ENCODE measurements at places on chromosomes 5 and 9.

GRCh38 chr9:129333617-129334104 is 155.6 kb upstream of the IER5L start:
- DNase-seq, result no peak

GRCh38 chr5:107546719-107547118 is 124.0 kb downstream of the EFNA5 start:
- no peak for DNase-seq

- no peak for DNase-seq
Observed at GRCh38 chr5:177089127-177089526, 2.4 kb downstream of the FGFR4 start.

DNA sequence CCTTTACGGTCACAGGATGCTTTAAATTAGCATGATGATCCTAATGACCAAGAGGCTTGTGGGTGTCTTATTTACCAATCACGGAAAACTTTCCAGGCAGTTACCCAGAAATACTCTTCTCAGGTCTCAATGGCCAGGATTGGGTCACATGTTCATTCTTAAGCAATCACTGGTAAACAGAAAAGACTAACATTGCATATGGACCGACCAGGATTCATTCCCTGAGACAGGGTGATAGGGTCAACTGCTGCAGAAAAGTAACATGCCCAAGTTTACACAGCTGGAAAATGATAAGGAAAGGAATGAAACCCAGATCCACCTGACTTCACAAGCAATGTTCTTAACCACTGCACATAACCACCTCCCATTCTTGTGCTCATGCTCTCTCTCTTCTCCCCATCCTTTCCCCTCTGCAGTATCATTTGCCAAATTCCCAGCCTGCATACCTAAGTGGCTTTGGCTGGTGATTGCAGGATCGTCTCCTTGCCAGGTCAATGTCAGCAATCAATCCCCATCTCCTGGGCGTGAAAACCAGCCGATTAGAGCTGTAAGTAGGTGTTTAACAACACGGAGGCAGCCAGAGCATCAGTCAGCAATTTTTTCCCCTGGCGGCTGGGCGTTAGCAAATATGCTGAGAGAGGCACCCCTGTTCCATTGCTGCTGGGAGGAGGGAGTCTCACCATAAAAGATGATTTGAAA is 219.4 kb downstream of the NMUR2 start:
- DNase-seq, result no peak

DNA sequence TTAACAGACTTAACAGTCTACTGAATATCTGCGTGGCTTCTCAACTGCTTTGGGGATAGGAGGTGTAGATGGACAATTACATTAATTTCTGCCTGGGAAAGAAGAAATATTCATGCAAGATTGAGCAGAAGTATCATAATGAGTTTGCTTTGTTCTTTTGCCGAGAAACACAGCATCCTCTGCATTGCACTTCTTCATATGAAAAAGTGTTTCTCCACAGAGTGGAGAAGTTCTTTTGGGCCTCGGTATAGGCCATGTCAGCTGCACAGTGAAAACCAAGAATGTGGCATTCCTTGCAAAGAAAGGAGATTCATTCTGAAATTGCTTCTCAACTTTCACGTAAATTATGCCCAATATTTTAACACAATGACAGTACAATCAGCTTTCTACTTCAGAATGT is 17.6 kb upstream of the SNX2 start:
- no peak for DNase-seq

All from Jurkat, Clone E6-1 (cell line).